Peyer's patch (tissue), 4 donors: ENCODE measurements at places on chromosomes 11 and 22. TPM values are rescaled to one million over a fixed set of nuclear protein-coding genes. Genes with fewer than 3 reads are reported as not detected.

- H3K4me1 ChIP-seq: peaks cover 98% of the 10 kb centered on the region
- no peaks in the 10 kb centered on the region for H3K27me3 ChIP-seq
- peak; percentile 76 for DNase-seq
- H3K36me3 ChIP-seq: no peaks in the 10 kb centered on the region
- peak overlapping the region; percentile 91 for H3K27ac ChIP-seq
- H3K4me3 ChIP-seq: no peak overlapping the region
These were observed 58.3 kb downstream of the MYH9 start for GRCh38 chr22:36329254-36330078.

The SLC22A9 gene
- not detected for total RNA-seq

DNA sequence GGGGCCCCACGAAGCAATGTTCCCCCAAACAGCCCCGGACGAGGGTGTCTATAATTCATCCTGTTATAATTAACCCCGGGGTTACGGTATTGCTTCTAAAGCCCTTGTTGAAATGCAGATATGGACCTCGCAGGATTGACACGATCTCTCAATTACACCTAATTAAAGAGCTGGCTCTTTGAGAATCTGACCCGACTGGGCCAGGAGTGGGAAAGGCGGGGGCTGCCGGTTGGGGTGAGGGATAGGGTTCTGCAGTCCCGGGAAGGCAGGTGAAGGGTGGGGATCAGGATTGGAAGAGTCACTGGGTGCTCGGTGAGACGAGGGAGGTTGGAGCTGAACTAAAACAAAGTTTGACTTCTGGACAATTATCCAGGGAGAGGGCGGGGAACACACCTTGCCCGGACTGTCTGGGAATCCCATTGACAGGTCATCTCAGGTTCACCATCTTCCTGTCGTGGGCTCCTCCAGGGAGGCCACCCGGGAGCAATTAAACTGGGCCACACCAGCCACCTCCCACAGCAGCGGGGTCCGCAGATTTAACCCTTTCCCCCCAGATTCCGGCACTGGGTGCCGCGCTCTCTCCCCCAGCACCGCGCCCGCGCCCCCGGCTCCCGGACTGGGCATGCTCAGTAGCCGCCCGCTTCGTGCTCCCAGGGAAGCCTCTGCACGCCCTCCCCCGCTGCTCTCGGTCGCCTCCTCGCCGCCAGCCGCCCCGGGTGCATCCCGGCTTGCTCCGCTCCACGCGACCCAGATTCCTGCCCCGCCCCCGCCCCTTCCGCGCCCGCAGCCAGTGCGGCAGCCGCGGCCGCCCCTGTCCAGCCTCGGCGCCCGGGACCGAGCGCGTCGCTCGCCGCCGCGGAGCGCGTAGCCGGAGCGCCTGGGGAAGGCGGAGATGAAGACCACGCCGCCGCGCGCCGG lies at the start of gene ELMOD1:
TSS of gene ELMOD1 (plus strand) at position 688 of the 918 bp plus-strand sequence. CDS start 27,043 bp downstream, outside the sequence.
- H3K27ac ChIP-seq: no peak within 1 kb of the TSS
- no peaks in the 10 kb centered on the region for H3K27me3 ChIP-seq
- peak within 1 kb of the TSS; percentile 55 for H3K4me3 ChIP-seq
- H3K36me3 ChIP-seq: no peaks in the 10 kb centered on the region
- no peaks in the 10 kb centered on the region for H3K4me1 ChIP-seq

The CBLIF gene
- not detected for total RNA-seq

The WEE1 gene
- total RNA-seq: 33.1 TPM

DNA sequence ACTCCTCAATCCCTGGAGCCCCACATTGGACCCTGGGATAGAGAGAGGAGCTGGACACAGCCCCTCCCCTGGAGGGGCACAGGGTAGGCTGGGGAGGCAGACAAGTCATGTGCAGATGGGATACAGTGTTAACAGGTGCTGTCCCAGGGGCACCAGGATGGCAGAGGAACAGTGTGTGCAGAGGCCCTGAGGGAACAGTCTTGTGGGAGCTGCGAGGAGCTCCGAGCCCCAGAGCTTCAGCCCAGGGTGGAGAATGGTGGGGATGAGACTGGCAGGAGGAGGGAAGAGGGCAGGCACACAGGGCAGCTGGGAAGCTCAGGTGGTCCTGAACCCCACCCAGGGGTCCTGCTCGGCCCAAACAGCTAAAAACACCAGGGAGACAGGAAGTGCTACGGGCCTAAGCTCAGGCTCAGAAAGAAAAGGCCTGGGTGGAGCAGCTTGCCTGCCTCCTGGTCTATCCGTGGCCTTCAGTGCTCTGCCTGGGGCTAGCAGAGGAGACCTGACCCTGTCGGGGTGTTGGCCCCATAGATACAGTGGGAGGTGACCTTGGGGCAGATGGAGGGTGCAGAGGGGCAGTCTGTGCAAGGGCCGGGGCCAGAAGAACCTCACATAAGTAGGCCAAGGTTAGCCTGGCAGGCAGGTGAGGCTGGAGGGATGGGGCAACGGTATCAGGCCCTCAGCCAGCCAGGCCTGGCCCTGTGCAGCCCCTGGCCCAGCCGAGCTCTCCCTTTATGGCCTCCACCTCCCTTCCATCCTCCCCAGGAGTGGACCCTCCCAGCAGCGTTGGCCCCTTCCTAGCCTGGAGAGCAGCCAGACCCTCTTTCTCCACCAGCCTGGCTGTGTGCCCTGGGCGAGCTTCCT lies 15.4 kb downstream of the CAPN5 start:
- H3K36me3 ChIP-seq: no peaks in the 10 kb centered on the region
- DNase-seq: peak; percentile 47
- no peaks in the 10 kb centered on the region for H3K27me3 ChIP-seq
- H3K4me3 ChIP-seq: no peak overlapping the region

GRCh38 chr11:9625162-9625561 lies 38.7 kb upstream of the SWAP70 start:
- no peak overlapping the region for H3K4me3 ChIP-seq
- DNase-seq: no peak
- no peaks in the 10 kb centered on the region for H3K4me1 ChIP-seq
- H3K27ac ChIP-seq: no peak overlapping the region
- H3K27me3 ChIP-seq: no peaks in the 10 kb centered on the region
- no peaks in the 10 kb centered on the region for H3K36me3 ChIP-seq

DNA sequence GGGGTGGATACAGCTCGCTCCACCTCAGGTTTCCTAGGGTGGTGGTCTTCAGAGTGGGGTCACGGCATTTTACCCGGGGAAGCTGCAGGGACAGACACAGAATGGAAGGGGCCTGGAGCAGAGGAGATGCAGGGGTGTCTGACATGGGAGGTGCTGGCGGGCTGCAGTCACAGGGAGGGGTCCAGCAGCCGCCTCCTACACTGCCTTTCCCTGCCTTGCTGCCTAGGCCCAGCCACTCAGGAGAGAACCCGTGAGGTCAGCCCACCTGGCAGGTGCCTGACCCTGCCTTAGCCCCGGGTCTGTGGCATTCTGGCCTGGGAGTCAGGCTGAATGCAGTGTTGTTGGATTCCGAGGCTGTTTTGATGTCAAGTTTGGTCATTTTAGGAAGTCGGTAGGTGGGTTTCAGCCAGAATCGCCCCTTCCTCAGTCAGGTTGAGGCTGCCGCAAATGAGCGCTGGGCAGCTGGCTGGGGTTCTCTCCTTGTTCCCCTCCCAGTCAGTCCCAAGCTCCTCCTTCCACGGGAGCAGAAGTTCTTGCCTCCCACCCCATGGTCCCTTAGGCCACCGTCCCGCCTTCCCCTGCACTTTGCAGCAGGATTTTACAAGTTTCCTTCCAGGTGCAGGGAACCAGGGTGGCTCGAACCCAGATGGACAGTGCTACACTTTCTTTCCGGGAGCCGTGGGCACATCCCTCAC lies 294.5 kb downstream of the TBC1D22A start:
- peaks cover 22% of the 10 kb centered on the region for H3K36me3 ChIP-seq
- H3K27me3 ChIP-seq: no peaks in the 10 kb centered on the region
- no peak overlapping the region for H3K4me3 ChIP-seq
- no peaks in the 10 kb centered on the region for H3K4me1 ChIP-seq
- no peak overlapping the region for H3K27ac ChIP-seq

DNA sequence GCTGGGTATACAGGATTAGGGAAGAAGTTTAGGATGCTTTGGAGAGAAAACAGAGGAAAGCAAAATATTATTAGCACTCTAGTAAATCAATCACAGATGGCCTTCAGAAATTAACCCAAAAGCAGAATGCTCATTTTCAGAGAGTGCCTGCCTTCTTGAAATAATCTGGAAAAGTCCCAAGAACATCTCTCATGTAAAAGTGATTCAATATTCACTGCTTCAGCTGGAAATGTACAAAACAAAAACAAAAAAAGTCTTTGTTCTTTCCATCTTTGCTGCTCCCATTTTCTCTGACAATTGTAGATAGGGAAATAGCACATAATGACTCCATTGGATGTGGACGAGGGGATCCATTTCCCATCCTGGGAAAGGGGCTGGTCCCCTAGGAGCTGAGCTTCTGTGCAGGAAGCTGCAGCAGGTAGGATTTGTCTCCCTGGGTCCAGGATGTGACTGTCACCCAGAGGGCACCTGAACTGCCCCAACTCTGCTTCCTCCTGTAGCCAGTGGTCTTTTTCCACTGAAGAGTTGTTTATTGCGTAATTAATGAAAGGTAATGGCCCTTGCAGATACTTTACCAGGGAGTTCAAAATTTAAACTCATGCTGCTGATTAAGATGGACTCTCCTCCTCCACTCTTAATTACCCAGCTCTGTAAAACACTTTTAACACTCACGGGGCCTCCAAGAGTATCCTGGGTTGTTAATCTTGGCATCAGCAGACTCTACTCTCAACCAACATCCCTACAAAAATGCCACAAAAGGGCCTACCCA lies 57.9 kb downstream of the SC5D start:
- no peaks in the 10 kb centered on the region for H3K36me3 ChIP-seq
- H3K4me1 ChIP-seq: no peaks in the 10 kb centered on the region
- no peak overlapping the region for H3K27ac ChIP-seq
- H3K27me3 ChIP-seq: no peaks in the 10 kb centered on the region
- H3K4me3 ChIP-seq: no peak overlapping the region
- no peak for DNase-seq
